ENCODE measurements at places on chromosomes 5 and 9.

- H3K27ac ChIP-seq: peak overlapping the region; percentile 84
- DNase-seq: peak; percentile 44
- H3K36me3 ChIP-seq: peaks cover 75% of the 10 kb centered on the region
These were observed 87.1 kb downstream of the SEMA4D start for GRCh38 chr9:89410641-89411350.

- no peak overlapping the region for H3K4me3 ChIP-seq
- H3K27me3 ChIP-seq: no peaks in the 10 kb centered on the region
- H3K36me3 ChIP-seq: no peaks in the 10 kb centered on the region
- DNase-seq: no peak
These were observed 850.2 kb upstream of the NUDT12 start for GRCh38 chr5:104412649-104413240.

DNA sequence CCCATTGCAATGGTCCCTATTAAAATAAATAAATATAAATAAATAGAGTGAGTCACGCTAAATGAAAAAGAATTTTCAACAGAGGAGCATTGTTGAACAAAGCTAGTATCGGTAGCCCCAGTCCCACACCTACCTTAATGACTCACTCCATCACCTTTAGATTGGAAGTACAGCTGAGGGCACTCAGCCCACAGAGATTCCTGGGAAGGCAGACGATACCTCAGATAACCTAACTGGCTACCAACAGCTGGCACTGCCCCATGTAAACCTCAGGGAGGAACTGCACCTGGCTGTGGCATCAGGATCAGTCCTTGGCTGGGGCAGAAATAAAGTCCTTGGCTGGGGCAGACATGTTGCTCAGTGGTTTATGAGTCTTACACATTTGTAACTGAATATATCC is 49.3 kb downstream of the SPRY4 start:
- H3K27me3 ChIP-seq: peaks cover 25% of the 10 kb centered on the region
- H3K4me1 ChIP-seq: no peaks in the 10 kb centered on the region
- H3K27ac ChIP-seq: no peak overlapping the region
- H3K4me3 ChIP-seq: no peak overlapping the region
- H3K36me3 ChIP-seq: no peaks in the 10 kb centered on the region
- DNase-seq: no peak

DNA sequence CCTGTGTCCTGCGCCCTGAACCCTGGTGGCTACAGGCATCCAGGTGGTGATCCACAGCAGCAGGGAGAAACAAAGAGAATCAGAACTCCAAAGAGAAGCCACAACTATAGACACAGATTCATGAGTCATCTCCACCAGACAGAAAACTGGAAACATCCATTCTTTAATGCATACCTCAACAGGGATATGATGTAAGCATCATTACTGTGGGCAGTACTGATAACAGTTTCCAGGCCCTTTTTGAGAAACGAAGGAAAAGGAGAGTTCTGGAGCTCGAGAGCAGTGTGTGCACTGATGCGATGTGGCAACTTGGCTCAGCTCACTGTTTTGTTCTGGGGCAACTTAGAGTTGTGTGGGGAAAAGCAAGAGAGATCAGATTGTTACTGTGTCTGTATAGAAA is 215.6 kb upstream of the ADAMTS16 start:
- H3K4me3 ChIP-seq: no peak overlapping the region
- H3K27me3 ChIP-seq: no peaks in the 10 kb centered on the region
- no peak for DNase-seq
- no peaks in the 10 kb centered on the region for H3K4me1 ChIP-seq
- H3K27ac ChIP-seq: no peak overlapping the region
- no peaks in the 10 kb centered on the region for H3K36me3 ChIP-seq

- H3K27me3 ChIP-seq: no peaks in the 10 kb centered on the region
- DNase-seq: no peak
- no peak overlapping the region for H3K4me3 ChIP-seq
- no peaks in the 10 kb centered on the region for H3K4me1 ChIP-seq
- no peak overlapping the region for H3K27ac ChIP-seq
These were observed 79.2 kb downstream of the DMRT2 start for GRCh38 chr9:1129382-1129781.

GRCh38 chr5:177131352-177132135 is 2.0 kb upstream of the NSD1 start:
- DNase-seq: no peak
- peaks cover 17% of the 10 kb centered on the region for H3K36me3 ChIP-seq
- H3K4me3 ChIP-seq: peak overlapping the region; percentile 54
- peak overlapping the region; percentile 53 for H3K27ac ChIP-seq
- H3K4me1 ChIP-seq: peaks cover 59% of the 10 kb centered on the region

- H3K27me3 ChIP-seq: no peaks in the 10 kb centered on the region
- H3K27ac ChIP-seq: no peak overlapping the region
- no peaks in the 10 kb centered on the region for H3K36me3 ChIP-seq
- H3K4me1 ChIP-seq: no peaks in the 10 kb centered on the region
These were observed 224.6 kb downstream of the PLK2 start for GRCh38 chr5:58235299-58235698.

GRCh38 chr9:16161483-16161882 is 608.6 kb downstream of the CCDC171 start:
- H3K36me3 ChIP-seq: no peaks in the 10 kb centered on the region
- no peak overlapping the region for H3K27ac ChIP-seq
- no peak for DNase-seq
- no peaks in the 10 kb centered on the region for H3K4me1 ChIP-seq
- no peak overlapping the region for H3K4me3 ChIP-seq
- H3K27me3 ChIP-seq: no peaks in the 10 kb centered on the region

- H3K4me3 ChIP-seq: no peak overlapping the region
- no peak for DNase-seq
- H3K36me3 ChIP-seq: no peaks in the 10 kb centered on the region
- H3K4me1 ChIP-seq: peaks cover 3% of the 10 kb centered on the region
- no peak overlapping the region for H3K27ac ChIP-seq
- peaks cover 7% of the 10 kb centered on the region for H3K27me3 ChIP-seq
These were observed 40.8 kb upstream of the GNPDA1 start for GRCh38 chr5:142053426-142054151.

DNA sequence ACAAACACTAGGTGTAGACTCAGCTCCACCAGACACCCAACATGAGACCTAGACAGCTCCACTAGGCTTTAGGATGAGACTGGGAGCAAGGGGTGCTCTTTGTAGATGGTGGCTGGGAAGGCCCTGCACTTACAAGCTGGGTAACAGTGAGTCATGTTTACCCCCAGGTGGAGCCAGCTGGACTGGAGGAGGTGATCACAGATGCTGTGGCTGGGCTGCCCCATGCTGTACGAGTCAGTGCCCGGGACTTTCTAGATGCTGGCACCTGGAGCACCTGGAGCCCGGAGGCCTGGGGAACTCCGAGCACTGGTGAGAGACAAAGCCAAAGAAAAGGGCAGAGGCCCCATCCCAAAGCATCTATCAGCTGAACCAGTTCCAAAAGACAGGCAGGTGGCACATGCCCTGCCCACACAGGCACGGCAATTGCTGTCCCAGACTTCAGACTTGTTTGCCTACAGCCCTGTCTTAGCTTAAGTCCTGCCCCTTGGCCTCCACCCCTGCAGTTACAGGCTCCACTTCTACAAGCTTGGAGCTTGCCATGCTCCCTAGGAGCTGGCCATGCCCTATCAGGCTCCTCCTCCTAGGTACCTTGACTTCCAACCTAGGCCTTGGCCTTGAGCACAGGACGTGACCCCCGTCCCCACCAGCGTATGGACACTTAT is 2.7 kb downstream of the CCL27 start:
- peaks cover 36% of the 10 kb centered on the region for H3K4me1 ChIP-seq
- no peaks in the 10 kb centered on the region for H3K27me3 ChIP-seq
- H3K27ac ChIP-seq: no peak overlapping the region
- DNase-seq: no peak

DNA sequence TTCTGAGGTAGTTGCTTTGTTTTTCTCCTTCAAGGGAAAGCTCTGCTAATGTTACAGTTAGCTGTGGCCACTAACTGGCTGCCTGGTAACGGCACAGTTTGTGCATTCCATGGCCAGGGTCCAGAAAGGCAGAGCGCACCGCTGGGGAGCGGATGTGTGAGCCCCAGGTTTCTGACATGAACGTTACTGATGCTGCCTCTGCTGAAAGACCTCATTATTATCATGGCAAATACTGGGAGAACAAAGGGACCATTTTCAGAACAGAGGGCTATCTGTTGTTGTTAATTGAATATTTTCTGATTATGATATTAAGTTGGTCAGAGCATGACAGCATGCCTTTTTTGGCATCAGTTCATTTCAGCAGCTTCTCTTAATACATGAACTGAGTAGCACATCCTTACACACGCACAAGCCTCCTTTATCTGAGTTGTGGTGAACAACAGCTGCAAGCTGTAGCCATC is 134.1 kb downstream of the NUDT12 start:
- H3K27me3 ChIP-seq: no peaks in the 10 kb centered on the region
- H3K4me3 ChIP-seq: no peak overlapping the region
- DNase-seq: no peak
- H3K36me3 ChIP-seq: no peaks in the 10 kb centered on the region

DNA sequence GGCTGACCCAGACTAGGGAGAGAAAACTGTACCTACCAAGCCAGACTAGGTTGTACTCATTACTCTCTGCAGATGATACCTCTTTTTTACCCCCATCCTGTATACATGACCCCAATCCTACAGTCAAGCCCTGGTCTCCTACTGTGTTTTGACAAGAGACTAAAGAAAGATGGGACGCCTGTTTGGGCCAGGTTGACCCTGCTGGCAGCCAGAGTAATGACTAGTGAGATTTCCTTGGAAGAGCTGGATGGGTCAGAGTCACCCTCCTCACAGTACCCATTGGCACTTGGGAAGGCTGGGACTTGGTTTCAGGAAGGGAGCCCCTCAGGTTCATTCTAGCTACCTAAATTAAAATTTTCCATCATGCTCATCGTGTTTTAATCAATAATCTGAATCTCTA is 89.7 kb upstream of the NR4A3 start:
- peaks cover 2% of the 10 kb centered on the region for H3K4me1 ChIP-seq
- no peaks in the 10 kb centered on the region for H3K36me3 ChIP-seq
- H3K27me3 ChIP-seq: peaks cover 12% of the 10 kb centered on the region

Measured in activated naive CD4-positive, alpha-beta T cell treated with anti-CD3 and anti-CD28 coated beads, Interleukin-2, amount 10 ng/mL, durations not matched to agents 7 days and 5 days (primary cell).